ENCODE measurements at places on chromosomes 7 and 10.

GRCh38 chr10:1638889-1639419, 98.4 kb downstream of the ADARB2 start:
- no peak for DNase-seq

GRCh38 chr7:2224934-2225333, 7.8 kb downstream of the MAD1L1 start:
- DNase-seq = no peak

GRCh38 chr10:17066807-17067206, 62.8 kb downstream of the CUBN start:
- peak; percentile 40 for DNase-seq

- DNase-seq = no peak
Measured at GRCh38 chr7:26103596-26103995, 48.4 kb upstream of the NFE2L3 start.

- DNase-seq = no peak
Measured at GRCh38 chr7:1105189-1105588, 17.3 kb downstream of the GPER1 start.

- no peak for DNase-seq
Measured at GRCh38 chr7:76515999-76516443, 5.7 kb downstream of the UPK3B start.

GRCh38 chr10:55160655-55161283, 359.7 kb upstream of the PCDH15 start:
- DNase-seq = peak; percentile 32

GRCh38 chr10:79045566-79046175, 23.1 kb upstream of the ZMIZ1 start:
- DNase-seq = no peak

DNA sequence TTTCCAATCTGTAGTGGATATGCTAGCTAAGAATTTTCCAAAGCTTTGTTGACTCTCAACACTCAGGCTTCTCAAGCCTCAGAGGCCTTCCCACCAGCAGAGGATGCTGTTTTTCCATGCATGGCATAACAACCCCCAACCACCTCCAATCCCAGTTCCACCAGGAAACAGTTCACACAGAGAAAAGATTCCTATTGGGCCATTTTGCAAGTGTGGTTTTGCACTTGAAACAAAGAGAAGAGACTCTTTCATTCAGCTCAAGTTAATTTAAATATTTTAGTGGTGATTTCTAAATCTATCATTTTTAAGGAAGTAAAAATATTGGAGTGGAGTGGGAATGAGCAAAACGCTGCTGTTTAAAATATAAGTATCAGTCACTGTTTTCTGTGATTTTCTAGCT, 105.6 kb upstream of the COL1A2 start:
- peak; percentile 90 for DNase-seq

DNA sequence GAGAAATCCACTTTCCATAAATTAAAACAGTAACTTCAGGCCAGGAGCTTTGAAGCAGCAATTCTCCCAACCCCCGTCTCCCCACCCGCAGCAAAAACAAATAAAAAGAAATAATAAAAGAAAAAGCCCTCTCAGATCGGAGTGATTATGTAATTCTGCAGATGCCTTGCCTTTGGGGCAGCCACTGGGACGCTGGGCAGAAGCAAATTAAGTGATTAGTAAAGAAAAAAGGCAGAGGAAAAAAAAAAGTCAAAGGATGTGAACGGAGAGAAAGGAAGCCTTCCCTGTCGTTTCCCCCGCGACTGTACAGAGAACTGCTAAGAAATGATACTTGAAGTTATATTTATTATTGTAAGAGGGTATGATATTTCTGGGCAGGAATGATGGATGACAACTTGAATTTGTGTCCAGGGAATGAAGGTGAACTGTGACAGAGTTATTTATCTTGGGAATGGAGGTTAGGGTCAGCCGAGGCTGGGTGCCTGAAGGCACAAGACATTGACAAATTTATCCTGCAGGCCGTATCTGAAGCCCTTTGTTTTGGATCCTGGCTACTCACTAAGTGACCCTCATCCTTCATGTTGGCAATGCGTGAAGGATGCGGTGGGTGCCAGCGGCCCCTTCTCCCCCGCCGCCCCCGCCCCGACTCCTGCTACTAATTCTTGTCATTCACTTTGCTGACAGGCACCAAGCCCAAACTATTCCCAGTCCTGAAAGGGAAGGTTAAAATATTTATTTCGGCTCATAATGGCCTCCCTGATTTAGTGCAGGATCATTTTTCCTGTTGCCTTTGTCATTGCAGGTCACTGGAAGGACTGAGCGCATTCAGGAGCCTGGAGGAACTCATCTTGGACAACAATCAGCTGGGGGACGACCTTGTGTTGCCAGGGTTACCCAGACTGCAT, 604.0 kb downstream of the LRMDA start:
- DNase-seq = no peak

- DNase-seq = no peak
Measured at GRCh38 chr10:79942261-79943185, 6.4 kb downstream of the SFTPD start.

DNA sequence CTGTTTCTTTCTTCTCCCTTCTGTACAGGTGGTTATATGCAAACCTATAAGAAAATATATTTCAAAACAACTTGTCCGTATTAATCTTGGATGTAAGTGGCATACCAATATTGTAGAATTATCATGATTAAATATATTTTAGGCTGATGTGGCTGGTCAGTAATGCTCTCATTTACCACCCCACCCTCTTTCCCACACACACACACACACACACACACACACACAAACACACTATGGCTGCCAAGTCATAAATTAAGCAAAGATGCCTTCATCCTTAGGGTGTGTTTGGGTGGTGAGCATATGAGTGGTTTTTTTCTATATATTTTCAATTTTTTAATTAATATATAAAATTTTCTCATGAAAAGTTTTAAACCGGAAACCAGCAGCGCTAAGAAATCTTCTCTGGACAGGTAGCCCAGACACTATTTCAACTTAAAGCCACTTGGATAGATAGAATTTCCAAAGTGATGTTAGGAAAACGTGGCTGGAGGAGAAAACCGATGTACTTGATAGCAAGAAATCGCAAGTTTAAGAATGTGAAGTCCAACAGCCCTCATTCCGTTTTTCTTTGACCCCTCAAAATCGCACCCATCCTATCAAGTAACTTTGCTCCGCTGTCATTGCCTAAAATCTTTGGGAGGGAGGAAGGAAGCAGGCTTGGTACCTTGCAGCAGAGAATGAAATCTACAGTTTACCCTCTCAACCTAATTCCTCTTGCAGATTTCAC, 171.7 kb downstream of the FAM107B start:
- no peak for DNase-seq

DNA sequence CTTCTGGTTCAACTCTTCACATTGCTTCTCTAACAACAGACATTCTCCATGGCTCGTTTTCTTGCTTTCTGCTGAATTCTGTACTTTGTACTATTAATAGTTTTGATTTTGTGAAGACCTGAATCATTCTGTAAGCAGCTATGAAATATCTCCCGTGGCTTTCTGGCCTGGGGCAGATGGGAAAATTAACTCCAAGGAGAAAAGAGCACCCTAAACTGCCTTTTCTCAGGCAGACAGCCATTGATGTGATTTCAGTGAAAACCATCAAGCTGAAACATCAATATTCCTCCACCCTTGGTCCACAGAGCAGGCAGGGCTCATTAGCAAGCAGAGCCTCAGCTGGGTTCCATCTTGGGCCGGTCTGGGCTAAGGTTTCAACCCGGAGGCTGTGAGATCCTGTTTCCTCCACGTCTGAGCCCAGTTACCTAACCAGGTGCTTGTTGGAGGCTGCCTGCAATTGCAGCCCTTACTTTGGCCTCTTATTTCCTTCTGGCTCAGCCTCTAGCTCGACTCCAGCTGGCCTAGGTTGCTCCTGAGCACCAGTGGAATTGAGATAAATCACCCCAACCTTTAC, 21.1 kb upstream of the EZH2 start:
- no peak for DNase-seq

GRCh38 chr10:3396116-3396515, 223.5 kb upstream of the PITRM1 start:
- no peak for DNase-seq

- no peak for DNase-seq
Measured at GRCh38 chr7:99253369-99253768, 19.3 kb upstream of the MYH16 start.

DNA sequence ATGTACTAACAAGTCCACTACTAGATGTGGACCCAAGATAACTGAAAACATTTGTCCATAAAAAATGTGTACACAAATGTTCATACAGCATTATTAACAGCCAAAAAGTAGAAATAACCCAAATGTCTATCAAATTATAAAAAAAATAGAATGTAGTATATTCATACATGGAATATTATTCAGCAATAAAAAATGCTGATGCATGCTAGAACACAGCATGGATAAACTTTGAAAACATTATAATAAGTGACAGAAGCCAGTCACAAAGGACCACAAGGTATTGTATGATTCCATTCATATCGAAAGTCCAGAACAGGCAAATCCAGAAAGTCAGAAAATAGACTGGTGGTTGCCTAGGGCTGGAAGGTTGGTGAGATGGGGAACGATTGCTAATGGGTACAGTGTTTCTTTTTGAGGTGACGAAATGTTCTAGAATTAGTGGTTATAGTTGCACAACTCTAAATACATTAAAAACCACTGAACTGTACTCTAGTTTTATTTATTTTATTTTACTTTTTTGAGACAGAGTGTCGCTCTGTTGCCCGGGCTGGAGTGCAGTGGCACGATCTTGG, 43.3 kb upstream of the ANLN start:
- no peak for DNase-seq

GRCh38 chr10:92822060-92822634, 26.2 kb upstream of the EXOC6 start:
- peak; percentile 72 for DNase-seq

DNA sequence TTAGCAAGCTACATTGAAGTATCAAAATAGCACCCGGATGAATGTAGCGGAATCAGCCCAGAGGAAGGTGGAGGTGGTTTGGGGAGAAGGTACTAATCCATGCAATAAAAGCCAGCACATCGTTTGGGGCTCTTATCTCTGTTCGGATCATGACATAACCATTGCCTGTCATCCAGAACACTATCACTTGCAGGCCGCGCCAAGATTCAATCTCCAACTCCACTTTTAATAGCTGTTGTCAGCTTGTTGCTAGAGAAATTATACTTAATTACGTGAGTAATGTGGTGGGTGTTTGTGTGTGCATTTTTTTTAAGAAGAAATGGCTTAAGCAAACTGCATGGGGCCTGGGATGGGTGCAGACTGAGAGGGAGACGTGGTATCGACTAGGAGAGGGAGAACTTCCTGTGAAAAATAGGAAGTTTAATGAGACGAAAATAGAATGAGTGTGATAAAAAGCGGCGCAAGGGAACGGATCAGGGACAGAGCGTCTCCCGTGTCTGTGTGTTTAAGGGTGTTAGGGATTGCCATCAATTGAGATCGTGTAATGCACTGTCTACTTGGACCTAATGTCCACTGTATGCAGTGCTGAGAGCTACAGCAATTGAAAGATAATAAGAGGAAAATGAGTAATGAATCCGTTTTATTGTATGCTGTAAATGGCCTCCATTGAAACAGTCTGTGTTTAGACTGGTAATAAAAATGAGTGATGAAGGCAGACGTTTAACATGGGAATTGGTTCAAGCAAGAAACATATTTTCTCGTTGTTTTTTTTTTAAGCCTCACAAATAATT, 27.6 kb upstream of the SFMBT2 start:
- DNase-seq = peak; percentile 38

DNA sequence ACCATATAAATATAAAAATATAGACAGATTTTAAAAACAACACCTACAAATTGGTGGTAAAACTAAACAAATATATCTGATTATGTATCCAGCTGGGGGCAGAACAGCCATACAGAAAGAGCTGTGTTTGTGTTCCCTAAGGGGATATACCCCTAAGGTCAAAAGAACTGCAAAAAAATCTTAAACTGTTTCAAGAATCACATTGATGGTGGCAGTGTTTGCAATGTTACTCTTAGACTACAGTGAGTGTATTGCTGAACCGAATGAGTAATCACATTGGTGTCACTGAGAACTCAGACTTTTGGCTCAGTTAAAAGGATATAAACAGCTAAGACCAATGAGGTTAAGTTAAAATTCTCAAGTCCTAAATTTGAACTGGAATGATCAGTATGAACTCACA, 27.1 kb upstream of the PTPRN2 start:
- no peak for DNase-seq
